EH (cell line): ENCODE measurements at places on chromosomes 6 and 20.

DNA sequence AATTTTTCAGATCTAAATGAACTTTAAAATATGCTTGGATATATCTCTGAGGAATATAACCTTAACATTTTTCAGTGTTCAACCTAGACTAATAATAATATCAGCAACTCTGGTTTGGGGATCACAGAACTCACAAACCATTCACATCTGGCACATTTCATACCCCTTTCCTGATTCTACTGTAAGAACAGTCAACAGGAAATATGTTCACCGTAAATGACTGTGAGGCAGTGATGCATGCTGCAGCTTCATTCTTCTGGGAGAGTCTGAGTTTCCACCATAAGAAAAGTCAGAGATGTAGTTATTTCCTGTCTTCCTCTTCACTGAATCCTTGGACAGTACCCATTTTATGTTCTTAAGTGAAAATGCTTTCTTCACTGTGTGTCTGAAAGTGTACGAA, 134.2 kb upstream of the IFNGR1 start:
- no peak for DNase-seq

DNA sequence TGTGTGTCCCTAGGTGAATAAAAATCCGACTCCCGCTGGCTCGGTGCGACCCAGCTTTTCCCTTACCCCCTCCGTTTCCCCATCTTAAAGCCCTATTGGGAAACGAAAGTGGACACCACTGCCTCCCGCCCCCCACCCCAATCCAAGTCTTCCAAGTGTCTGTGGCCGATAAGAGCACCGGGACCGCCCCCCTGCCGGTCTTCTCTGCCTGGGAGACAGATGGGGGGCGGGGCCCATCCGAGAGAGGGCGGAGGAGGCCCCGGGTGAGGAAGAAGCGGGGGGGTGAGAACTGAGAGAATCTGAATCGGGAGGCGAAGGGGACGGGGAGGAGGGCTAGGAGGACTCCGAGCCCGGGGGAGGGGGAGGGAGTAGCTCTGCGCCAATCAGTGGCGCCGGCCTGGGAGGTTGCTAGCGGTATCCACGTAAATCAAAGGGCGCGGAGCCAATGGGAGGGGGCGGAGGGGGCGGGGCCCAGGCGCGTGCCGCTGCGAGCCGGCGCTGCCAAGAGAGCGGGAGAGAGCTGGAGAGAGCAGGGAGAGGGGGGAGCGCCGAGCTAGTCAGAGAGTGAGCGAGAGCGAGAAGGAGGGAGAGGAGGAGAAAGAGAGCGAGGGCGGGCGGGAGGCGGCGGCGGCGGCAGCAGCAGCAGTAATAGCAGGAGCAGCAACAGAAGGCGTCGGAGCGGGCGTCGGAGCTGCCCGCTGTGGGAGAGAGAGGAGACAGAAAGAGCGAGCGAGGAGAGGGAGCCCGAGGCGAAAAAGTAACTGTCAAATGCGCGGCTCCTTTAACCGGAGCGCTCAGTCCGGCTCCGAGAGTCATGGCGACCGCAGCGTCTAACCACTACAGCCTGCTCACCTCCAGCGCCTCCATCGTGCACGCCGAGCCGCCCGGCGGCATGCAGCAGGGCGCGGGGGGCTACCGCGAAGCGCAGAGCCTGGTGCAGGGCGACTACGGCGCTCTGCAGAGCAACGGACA, at the start of gene POU3F2:
POU3F2 (plus strand) TSS at position 515 of the 972 bp plus-strand sequence; CDS start at position 815, 300 bp downstream.
- DNase-seq, result peak; percentile 81

GRCh38 chr6:166907871-166908806, 48.2 kb downstream of the RNASET2 start:
- no peak for DNase-seq

GRCh38 chr20:46213946-46214823, 94.1 kb downstream of the CDH22 start:
- no peak for DNase-seq

DNA sequence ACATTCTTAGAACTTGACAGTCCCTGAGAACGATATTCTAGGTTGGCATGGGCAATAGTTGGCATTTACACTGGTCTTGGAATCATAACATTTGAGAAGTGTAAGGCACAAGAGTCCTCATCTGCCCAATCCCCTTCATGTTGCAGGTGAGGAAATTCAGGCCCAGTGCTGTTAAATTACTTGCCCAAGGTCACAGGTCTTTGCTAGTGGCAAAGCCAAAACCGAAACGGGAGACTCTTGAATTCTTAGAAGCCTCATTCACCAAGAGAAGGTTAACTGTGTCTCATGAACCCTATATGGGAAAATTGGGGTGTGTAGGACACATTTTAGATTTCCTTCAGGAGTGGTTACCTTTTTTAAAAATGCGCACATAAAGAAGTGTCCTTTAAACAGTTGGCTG, 7.2 kb downstream of the E2F3 start:
- DNase-seq, result no peak

- DNase-seq, result no peak
Observed at GRCh38 chr6:119643876-119644275, 294.3 kb upstream of the MAN1A1 start.

DNA sequence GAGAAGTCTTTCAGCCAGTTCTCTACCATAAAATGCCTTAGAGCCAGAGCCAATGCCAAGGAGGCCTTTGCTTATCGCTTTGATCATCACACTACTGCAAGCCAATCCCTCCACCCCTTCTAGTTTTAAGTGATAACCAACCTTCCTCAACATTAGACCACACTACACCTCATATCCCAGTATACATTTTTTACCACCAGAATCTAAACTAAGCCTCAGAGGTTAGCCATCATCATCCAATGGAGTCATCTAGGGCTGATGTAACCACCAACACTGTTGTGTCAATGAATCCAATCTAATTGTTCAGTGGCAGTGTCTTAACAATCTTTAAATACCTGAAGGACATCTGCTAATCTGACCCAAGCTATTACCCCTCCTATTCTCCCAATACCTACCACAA, 6.4 kb downstream of the ZUP1 start:
- DNase-seq, result no peak

DNA sequence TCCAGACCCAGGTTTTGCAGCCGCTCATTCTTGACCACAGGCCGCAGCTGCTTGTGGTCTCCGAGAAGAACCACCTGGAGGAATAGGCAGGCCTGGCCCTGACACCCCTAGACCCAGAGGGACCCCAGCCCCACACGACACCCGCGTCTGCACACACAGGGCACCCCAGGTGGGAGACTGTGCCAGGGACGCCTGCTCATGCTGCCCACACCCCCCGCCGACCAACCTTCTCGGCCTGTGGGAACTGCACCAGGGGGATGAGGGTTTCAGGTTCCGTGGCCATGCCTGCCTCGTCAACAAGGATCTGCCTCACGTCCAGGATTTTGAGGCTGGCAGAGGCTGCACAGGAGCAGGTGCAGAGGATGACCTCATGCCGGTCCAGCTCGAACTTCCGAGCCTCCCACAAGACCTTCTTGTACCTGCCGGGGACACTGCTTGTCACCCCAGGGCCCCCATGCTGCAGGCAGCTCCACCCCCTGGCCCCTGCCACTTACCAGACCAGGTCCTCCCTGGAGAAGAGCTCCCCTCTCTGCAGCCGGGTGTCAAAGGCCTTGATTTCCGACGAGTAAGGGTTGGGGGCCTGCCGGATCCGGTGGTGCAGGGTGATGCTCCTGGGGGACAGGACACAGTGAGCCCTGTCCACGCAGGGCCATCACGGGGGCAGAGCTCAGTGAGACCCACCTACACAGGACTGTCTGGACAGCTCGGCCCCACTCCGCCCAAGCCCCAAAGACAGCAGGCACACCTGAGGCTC, 7.1 kb downstream of the FNDC11 start:
- no peak for DNase-seq

- peak; percentile 53 for DNase-seq
Observed at GRCh38 chr6:152338335-152339125, 298.6 kb downstream of the SYNE1 start.

DNA sequence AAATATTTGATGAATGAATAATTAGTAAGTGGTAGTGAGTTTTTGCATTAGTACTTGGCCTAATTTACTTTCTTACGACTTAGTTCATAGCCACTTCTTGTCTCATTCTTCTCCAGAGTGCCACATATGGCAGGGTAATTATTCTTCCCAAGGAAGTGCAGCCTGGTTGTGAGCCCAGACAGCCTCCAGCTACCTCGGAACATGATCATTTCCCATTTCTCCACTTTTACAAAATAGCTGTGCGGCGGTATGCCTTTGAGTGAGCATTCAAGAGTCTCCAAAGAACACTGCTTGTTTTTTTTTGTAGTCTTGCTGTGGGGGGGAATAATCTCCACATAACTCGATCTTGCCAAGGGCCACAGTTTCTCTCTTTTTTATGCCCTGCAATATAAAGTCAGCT, 765.0 kb downstream of the HDGFL1 start:
- no peak for DNase-seq

DNA sequence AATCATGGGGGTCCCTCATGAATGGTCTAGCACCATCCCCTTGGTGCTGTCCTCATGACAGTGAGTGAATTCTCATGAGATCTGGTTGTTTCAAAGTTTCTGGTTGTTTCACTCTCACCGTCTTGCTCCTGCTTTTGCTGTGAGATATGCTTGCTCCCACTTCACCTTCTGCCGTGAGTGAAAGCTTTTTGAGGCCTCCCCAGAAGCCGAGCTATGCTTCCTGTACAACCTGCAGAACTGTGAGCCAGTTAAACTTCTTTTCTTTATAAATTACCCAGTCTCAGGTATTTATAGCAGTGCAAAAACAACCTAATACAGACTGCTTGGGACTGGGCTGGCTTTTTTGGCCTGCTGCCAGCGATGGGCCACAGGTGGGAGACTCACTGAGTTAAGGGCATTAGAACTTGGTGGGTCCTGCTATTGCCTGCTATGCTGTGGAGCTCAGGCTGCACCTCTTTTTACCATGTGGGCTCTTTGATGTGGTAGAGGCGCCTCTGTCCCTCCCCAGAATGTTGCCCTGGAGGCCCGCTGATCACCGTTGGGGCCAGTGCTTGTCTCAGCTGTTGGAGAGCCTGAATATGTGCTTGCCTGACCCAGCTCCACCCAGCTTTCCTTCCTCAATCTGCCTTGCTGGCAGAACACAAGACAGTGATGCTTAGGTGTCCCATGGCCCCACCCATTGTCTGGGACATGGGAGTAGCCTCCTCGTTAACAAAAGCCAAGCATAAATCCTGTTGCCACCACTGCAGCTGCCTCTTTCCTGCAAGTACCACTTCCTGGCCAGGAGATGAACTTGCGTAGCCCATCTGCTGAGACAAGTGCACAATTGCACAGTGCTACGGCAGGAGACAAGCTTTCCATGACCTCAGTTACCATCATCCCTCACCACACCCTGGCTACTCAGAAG, 47.1 kb downstream of the IGF2R start:
- no peak for DNase-seq

DNA sequence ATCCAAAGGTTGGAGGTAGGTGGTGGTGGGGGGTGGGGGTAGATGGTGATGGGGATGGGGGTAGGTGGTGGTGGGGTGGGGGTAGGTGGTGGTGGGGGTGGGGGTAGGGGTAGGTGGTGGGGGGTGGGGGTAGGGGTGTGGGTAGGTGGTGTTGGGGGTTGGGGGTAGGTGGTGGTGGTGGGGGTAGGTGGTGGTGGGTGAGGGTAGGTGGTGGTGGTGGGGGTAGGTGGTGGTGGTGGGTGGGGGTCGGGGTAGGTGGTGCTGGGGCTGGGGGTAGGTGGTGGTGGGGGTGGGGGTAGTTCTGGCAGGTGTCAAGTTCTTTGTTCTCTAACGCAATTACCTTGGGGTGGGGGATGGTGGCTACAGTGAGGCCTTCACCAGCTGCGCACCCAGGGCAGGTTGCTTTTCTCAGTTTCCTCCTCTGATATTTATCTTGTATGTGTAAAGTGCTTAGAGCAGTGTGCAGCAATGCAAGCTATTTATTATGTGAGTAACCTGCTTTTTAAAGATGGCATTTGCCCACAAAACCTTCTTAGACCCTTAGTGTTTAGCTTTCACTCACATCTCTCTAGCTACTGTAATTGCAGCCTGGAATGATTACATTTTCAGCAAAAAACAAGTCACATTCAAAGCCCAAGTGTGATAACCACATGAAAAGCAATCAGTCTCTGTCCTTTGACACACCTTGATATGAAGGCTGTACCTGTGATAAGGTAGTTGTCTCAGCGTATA, 8.2 kb upstream of the CCDC167 start:
- no peak for DNase-seq

DNA sequence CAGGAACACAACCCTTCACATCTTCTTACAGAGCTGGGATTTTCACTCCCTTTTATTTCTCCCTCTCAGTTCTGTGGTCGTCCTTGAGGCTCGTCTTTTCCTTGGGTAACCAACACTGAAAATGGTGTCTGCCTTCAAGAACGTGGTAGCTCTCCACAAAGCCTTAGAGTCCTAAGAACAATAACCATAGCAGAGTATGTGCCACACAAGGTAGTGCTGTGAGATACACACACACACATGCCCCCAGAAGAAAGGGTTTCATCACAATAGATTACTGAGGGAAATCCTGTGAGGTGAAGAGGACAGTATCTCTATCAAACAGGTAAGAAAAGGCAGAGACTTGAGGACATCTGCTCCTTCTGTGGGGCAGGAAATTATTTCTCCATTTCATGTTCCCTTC, 104.8 kb upstream of the HDAC2 start:
- no peak for DNase-seq

- peak; percentile 38 for DNase-seq
Observed at GRCh38 chr6:156617376-156617775, 159.8 kb upstream of the ARID1B start.

GRCh38 chr6:138909975-138910374, 78.1 kb downstream of the REPS1 start:
- DNase-seq, result no peak

GRCh38 chr6:7933794-7934193, 23.2 kb upstream of the TXNDC5 start:
- DNase-seq, result no peak
